Epithelial cell of proximal tubule (primary cell): ENCODE measurements at places on chromosomes 3 and 15. TPM values are rescaled to one million over a fixed set of nuclear protein-coding genes. Genes with fewer than 3 reads are reported as not detected.

Gene TMC3
- total RNA-seq = not detected in 2 replicates

GRCh38 chr3:133938770-133939462, 43.2 kb upstream of the RAB6B start:
- no peak for DNase-seq

GRCh38 chr3:76872999-76873398, 166.9 kb upstream of the ROBO2 start:
- no peak for DNase-seq

GRCh38 chr3:139473155-139473771, 3.1 kb downstream of the RBP2 start:
- DNase-seq = peak; percentile 59

Gene GPR27
- total RNA-seq = 1.2 and 3.9 TPM in 2 replicates

DNA sequence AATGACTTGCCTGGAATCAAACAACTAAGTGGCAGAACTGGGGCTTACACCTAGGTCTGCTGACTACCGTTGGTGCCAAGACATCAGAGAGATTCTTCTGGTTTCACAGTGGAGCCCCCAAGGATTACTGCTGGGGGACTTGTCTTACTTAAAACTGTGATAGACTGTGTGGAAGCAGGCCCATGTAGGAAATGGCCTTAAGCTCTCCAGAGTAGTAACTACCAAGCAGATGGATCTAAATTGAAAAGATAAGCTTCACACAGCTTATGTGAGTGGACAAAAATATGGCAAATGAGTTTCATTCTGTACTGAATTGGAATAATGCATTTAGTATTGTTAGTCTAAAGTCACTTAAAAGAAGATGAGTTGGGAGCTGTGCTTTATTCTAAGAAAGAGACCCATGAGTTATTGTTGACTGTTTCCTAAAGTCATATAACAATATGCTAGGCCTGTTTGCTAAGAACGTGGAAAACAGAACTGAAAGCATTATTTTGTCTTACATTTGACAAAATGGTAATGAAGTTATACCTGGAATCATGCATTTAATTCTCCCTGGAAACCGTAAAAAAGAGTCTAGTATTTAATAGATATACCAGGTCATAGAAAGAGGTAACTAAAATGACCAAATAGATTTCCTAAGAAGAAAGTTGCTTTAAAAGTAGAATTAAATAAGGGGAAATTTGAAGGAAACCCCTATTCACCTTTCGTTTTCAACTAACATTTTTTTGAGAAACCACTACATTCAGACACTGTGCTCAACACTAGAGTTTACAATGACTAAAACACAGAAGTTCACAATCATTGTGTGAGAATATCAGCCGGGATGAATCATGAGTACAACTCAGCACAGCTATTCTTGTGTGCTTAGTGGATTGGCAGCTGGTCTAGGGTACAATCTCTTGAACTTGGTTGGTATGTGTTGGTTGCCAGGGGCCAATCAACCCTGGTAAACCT, 13.0 kb upstream of the MAPK6 start:
- no peak for DNase-seq

DNA sequence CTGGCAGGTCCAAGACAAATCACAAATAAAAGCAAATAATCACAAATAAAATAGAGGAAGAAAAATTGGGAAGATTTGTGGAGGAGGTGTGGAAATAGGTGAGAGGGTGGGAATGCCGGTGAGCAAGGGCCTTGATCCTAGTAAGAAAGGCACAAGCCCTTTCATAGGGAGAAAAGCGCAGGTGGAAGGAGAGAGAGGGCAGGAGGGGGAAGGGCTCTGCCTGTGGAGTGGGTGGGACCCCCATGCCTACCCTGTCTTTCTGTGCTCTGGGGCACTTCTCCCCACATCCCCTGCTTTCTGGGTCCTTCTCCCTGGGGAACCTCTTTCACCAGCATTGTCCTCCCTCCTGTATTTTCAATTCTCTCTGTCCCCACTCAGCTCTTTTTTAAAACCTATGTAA, 711 bp upstream of the TGM5 start:
- DNase-seq = no peak

- no peak for DNase-seq
Observed at GRCh38 chr3:134992586-134992985, 197.5 kb downstream of the EPHB1 start.

GRCh38 chr15:69780981-69781380, 316.7 kb downstream of the TLE3 start:
- no peak for DNase-seq

Gene DPPA2
- not detected in 2 replicates for total RNA-seq

GRCh38 chr3:194554473-194555123, 67.8 kb upstream of the ATP13A3 start:
- no peak for DNase-seq

DNA sequence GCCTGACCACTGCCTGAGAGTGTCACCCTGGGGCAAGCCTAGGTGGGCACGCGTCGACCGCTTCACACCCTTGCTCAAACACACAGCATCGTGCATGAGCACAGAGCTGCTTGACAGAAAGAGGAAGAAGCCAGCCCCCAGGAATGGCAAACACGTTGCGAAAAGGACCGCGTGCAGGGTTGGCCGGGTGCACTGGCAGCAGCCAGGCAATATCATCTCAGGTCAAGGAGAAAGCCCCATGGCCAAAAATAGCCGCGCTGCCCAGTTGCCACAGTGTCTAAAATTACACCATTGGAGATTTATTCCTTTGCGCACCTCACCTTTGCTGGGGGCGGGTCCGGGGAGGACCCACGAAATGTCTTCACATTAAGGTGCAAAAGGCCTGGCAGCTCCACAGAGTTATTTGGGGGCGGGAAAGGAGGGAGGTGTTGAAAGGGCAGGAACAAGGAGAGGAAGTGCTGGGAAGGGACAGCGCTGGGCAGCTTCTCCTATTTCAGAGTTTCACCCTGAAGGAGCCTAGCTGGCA, 44.7 kb upstream of the NR2F2 start:
- no peak for DNase-seq

Gene ROPN1B
- total RNA-seq = not detected in 2 replicates

DNA sequence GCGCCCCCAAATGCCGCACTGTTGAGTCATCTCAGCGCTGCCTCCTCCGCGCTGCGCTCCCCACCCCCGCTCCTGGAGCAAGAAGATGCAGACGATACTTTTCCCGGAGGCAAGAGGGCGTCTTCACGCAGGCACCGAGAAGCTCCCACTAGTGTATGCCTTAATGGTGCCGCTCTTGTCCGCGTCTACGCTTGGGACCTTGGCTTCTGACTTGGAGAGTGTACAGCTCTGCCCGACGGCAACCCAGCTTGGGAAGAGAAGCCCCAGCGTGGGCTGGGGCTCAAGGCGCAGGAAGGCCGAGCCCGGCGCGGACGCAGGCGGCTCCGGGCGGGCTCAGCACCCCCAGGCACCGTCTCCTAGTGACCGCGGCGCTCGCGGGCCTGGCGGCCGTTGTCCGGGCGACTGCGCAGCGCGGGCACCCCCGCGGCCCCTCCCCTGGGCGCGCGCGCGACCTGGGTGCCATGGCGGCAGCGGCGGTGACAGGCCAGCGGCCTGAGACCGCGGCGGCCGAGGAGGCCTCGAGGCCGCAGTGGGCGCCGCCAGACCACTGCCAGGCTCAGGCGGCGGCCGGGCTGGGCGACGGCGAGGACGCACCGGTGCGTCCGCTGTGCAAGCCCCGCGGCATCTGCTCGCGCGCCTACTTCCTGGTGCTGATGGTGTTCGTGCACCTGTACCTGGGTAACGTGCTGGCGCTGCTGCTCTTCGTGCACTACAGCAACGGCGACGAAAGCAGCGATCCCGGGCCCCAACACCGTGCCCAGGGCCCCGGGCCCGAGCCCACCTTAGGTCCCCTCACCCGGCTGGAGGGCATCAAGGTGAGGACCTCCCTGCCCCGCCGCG, at the start of gene P4HTM:
Gene P4HTM (plus strand): TSS at position 446 of the 840 bp plus-strand sequence. CDS start 16 bp downstream, at position 462.
- no peak for DNase-seq

- no peak for DNase-seq
Observed at GRCh38 chr3:130850843-130851242, 43.0 kb upstream of the ATP2C1 start.

Gene DNAH1
- 0.29 and 0.51 TPM in 2 replicates for total RNA-seq

Gene FEZF2
- not detected in 2 replicates for total RNA-seq

GRCh38 chr3:11583638-11584046, 60.1 kb downstream of the VGLL4 start:
- DNase-seq = no peak

- DNase-seq = no peak
Observed at GRCh38 chr15:34964277-34964676, 5.3 kb downstream of the AQR start.

Gene COL7A1
- total RNA-seq = 47.5 and 211 TPM in 2 replicates

DNA sequence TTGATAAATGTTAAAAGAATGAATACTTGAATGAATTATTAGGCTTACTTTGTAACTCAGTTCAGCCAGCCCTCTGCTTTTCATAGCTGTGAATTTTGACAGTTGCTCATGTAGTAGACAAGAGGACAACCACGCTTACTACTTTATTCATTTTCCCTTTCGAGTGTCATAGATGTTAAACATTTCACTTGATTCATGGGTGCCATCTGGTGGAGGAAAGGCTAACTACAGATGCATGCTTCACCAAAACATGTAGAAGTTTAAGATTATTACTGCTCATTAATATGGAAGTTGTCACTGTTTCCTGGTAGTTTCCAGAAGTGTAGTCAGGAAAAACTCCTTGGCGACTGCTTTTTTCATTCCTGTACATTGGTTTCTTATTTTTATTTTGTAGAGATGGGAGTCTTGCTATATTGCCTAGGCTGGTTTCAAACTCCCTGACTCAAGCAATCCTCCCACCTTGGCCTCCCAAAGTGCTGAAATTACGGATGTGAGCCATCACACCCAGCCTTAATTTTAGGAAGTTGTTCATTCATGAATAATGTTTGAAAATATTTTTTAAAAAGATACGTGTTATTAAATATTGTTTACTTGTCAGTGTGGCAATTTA, 163.2 kb downstream of the B3GALNT1 start:
- peak; percentile 30 for DNase-seq

- peak; percentile 69 for DNase-seq
Observed at GRCh38 chr15:33559207-33559890, 248.6 kb downstream of the RYR3 start.

DNA sequence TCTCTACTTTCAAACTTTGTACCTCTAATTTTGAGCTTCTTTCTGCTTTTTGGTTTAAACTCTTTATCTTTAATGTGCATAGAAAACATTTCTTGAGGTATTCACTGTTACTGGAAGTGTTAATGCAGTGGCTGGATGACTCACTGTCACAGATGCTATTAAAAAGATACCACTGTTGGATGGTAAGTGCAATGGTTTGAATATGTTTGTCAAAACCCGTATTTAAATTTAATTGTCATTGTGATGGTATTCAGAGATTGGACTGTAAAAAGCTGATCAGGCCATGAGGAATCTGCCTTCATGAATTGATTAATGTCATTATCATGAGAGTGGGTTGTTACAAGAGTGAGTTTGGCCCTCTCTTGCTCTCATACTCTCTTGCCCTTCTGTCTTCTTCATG, 70.6 kb downstream of the AP4E1 start:
- no peak for DNase-seq

Gene MELTF
- total RNA-seq = 12.7 and 26.9 TPM in 2 replicates

GRCh38 chr3:150221904-150222523, 186.1 kb upstream of the TSC22D2 start:
- DNase-seq = no peak

Gene PCYT1A
- total RNA-seq = 21.6 and 33.5 TPM in 2 replicates

DNA sequence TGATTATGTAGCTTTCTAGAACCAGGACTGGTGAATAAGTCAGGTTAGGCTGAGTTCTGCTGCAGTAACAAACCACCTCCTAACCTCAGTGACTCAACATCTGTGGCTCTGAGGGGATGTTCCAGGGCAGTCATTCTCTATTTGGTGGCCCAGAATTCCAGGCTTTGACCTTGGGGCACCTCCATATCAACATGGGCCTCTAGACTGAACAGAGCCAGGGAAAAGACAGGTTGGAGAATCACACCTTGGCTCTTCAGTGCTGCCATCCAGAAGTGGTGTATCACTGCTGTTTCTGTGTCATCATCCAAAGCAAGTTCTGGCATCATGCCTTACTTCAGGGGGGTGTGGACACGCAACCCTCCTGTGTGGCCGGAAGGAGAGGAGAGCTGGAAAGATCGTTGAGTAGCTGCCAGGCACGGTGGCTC, 15.3 kb downstream of the ZBTB47 start:
- no peak for DNase-seq

DNA sequence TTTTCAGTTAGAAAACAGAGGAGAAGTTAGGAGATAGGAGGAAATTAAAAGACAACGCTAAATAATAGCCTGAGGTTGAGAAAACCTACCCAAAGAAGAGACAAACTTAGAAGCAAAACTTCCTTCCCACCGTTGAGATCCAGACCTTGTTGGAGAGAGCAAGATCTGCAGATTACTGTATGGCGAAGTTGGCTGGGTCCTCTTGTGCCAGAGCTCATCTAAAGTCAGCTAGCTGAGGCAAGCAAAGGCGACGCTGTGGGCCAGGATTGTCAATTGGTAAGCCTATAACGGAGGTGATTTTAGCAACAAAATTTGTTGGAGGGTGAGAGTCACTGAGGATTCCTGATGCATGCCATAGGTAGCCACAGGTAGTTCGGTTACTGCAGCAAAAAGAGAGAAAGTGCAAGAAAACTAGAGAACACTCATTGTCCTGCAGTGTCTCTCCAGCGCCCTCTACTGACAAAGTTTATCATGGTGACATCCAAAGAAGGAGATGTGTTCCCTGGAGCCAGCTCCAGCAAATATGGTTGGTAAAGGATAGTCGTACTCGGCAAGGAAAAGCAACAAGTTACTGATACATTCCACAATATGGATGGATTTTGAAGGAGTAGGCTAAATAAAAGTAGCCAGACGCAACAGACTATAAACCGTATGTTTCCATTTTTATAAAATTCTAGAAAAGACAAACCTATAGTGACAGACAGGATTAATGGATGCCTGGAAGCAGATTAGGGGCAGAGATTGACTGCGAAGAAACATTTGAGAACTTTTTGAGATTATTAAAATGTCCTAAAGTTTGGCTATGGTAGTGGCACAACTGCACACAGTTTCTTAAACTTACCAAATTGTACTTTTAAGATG, 9.8 kb upstream of the OR5K4 start:
- no peak for DNase-seq

- DNase-seq = no peak
Observed at GRCh38 chr3:13710251-13710650, 161.3 kb downstream of the FBLN2 start.

Gene MORC1
- not detected in 2 replicates for total RNA-seq

Gene GOLGA8J
- not detected in 2 replicates for total RNA-seq

Gene PPM1M
- total RNA-seq = 6.9 and 8.9 TPM in 2 replicates

GRCh38 chr3:125644036-125645005, 49.0 kb upstream of the OSBPL11 start:
- DNase-seq = no peak

Gene ANKUB1
- total RNA-seq = not detected in 2 replicates

- no peak for DNase-seq
Observed at GRCh38 chr3:172294223-172294806, 153.9 kb downstream of the GHSR start.

GRCh38 chr15:40785164-40785563, 15.4 kb downstream of the C15orf62 start:
- DNase-seq = no peak
